ENCODE measurements at places on chromosomes 4 and X.
A peak's percentile ranks its signal among the peaks of the same experiment; 100 is the strongest.

GRCh38 chrX:150879855-150880807 lies 18.3 kb downstream of the CD99L2 start:
- no peak for DNase-seq

- DNase-seq, result no peak
Observed at GRCh38 chr4:38344929-38345328, 319.1 kb upstream of the KLF3 start.

DNA sequence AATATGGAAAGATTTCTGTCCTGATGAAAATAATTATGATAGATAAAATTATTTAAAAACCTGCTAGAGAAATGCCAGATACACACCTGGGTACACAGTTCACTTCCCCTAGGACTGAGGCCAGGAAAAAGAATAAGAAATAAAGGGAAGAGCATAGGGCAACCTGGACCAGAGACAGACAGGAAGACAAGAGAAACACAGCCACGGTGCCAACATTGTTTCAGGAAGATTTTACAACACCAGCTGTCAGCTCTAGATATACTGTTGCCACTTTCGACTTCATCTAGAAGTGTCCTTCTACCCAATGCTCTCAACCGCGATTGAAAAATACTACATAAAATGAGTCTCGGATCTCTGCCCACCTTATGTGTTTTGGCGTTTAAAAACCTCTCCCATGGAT lies 128.5 kb downstream of the MAML3 start:
- no peak for DNase-seq

- no peak for DNase-seq
Observed at GRCh38 chr4:40403081-40403480, 67.9 kb downstream of the CHRNA9 start.

- DNase-seq, result no peak
Observed at GRCh38 chr4:158825433-158826036, 56.7 kb downstream of the FNIP2 start.

- DNase-seq, result no peak
Observed at GRCh38 chrX:19212037-19212436, 89.8 kb upstream of the ADGRG2 start.

GRCh38 chrX:108437349-108438109 lies 693 bp downstream of the COL4A6 start:
- DNase-seq, result no peak

DNA sequence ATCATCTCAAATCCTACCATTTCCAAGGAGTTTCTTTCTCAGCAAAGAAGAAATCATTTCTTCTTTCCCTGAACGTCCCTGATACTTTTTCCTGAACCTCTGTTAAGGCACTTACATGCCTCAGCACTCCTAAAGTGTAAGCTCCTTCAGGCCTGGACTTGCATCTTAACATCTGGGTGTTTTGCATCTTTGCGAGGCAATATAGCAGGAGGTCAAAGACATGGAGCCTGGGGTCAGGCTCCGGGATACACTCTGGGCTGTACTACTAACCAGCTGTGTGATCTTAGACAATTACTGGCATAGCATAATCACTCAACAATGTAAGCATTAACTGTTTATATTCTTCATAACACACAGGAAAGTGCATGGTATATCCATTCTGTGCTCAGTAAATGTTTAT lies 275.5 kb upstream of the BOD1L1 start:
- DNase-seq, result no peak

DNA sequence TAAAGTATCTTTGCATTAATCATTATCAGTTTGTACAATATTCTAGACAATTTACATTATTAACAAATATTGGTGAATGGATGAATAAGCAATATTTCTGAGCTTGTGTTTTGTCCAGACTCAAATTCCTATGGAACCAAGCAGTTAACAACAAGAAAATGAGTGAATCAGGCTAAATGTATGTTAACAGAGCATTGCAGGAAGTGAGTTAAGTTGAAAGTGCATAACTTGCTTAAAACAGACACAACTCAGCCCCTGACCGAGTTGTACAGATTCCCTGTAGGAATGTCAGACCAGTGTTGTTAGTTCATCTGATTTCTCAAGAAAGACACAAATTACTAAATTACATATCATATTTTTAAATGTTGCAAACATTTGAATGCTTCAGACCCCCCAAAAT lies 23.7 kb upstream of the CSN1S1 start:
- no peak for DNase-seq

DNA sequence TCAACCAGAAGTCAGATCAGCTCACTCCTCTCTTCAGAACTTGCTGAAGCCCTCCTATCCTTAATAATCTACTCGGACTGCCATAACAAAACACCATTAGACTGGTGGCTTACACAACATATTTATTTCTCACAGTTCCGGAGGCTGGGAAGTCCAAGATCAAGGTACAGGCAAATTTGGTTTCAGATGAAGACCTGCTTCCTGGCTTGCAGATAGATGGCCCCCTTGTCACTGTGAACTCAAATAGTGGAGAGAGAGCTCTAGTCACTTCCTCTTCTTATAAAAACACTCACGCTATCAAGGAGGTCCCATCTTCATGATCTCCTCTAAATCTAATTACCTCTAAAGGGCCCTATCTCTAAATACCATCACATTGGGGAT lies 125.1 kb downstream of the CAMK2D start:
- peak; percentile 65 for DNase-seq

DNA sequence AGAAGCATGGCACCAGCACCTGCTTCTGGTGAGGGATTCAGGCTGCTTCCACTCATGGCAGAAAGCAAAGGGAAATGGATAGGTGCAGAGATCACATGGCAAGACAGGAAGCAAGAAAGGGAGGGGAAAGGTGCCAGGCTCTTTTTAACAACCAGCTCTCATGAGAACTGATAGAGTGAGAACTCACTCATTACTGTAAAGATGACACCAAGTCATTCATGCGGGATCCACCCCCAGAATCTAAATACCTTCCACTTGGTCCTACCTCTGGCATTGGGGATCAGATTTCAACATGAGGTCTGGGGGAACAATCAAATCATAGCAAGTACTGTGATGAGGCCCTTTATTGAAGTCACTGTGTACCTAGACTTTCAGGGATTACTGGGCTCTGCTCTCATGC lies 72.0 kb upstream of the PRDM5 start:
- DNase-seq, result no peak

DNA sequence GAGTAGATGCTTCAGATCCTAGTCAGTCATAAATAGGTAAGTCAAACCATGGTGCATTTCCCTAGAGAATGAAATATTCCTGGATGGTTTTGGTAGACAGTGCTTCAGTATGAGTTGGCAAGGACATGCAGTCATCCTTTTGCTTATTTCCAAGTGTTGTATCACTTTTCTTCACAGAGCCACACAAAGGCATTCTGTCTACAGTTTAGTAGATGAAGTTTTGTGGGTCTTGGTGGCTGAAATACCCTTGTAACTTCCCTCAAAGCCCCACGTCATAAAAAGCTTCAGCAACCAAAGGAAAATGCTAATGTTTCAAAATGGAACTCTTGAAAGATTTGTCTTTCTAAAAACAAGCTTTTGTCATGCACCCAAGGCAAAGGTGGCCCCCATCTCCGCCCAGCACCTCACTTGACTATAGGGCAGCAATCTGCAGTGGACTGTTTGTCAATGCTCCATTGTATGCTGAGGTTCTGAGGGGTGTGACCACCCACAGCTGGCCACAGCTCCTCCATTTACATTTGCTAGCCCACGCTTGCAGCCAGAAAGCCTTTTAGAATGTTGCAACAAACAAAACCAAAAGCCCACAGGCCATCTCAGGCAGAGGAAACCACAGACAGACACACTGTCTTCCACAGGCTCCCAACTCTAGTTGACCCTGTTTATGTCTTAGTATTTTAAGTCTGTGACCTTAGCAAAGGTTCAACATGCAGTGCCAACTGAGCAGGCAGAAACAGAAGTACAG lies 87.1 kb upstream of the FAM9C start:
- no peak for DNase-seq

- DNase-seq, result no peak
Observed at GRCh38 chr4:130738233-130738632, 1642.3 kb downstream of the C4orf33 start.

GRCh38 chr4:5478697-5479096 lies 229.7 kb downstream of the EVC2 start:
- no peak for DNase-seq

DNA sequence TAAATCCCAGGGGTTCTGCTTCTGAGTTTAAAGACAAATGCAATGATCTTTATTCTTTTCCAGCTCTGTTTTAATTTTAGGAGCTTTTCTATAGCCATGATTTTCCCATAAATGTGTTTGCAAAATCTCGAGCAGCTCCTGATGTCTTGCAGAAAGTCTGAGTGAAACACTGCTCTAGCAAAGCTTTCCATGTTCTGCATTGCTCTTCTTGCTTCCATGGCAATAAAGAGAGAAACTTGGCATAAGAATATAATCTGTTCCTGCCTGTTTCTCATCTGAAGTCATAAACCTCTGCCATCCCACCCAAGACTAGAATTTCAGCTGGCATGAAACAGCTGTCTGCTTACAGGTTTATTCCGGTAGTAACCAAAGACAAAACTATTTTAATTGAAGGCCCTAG lies 254.5 kb downstream of the SPRY1 start:
- DNase-seq, result no peak

- DNase-seq, result peak; percentile 46
Observed at GRCh38 chr4:1862055-1862911, 6.3 kb upstream of the LETM1 start.

- DNase-seq, result peak; percentile 63
Observed at GRCh38 chrX:54042609-54043021, 1.7 kb downstream of the PHF8 start.

Data from natural killer cell (primary cell).